ENCODE measurements at places on chromosomes 3 and 15.

- DNase-seq: no peak
These were observed 23.2 kb downstream of the DCP1A start for GRCh38 chr3:53324105-53324504.

- no peak for DNase-seq
These were observed 15.8 kb downstream of the WNT7A start for GRCh38 chr3:13863965-13864595.

GRCh38 chr15:66356077-66356358 is 467 bp downstream of the TIPIN start:
- no peak for DNase-seq

DNA sequence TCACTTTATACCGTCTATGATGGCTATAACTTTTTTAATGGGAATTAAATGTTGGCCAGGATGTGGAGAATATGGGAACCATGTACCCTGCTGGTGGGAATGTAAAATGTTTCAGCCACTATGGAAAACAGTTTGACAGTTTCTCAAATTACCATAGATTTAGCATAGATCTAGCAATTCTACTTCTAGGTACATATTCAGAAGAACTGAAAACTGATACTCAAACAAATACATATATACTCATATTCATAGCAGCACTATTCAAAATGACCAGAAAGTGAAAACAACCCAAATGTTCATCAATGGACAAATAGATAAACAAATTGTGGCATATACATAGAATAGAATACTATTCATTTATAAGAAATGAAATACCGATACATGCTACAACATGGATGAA is 539.4 kb downstream of the IGSF11 start:
- no peak for DNase-seq

GRCh38 chr3:175495331-175495730 is 636.2 kb downstream of the NAALADL2 start:
- peak; percentile 83 for DNase-seq

- no peak for DNase-seq
These were observed 127.1 kb upstream of the ATP10A start for GRCh38 chr15:25990220-25990619.

GRCh38 chr3:38334142-38335055 is 12.2 kb upstream of the XYLB start:
- DNase-seq: no peak

DNA sequence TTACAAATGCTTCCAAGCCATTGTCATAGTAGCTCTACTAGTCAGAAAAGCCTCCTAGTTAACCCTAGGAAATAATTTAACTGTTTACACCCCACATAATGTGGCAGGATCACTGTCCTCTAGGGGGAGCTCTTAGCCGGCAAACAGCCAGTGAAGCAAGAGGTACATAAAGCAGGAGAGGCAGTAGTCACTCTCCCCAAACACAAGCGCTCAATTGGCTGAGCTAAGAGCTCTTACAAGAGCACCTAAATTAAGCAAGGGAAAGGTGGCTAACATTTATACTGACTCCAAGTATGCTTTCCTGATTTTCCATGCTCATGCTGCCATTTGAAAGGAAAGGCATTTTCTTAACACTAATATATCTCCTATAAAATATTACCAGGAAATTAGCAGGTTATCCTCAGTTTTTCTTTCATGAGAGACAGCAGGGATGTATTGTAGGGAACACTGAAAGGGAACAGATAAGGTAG is 37.6 kb downstream of the NCEH1 start:
- DNase-seq: no peak

- no peak for DNase-seq
These were observed 1.3 kb downstream of the CFAP100 start for GRCh38 chr3:126395846-126396513.

GRCh38 chr15:98043160-98044014 is 82.9 kb downstream of the ARRDC4 start:
- DNase-seq: no peak

- no peak for DNase-seq
These were observed 464 bp downstream of the GABRG3 start for GRCh38 chr15:26971271-26972018.

GRCh38 chr15:57677204-57677603 is 29.3 kb upstream of the POLR2M start:
- DNase-seq: no peak

DNA sequence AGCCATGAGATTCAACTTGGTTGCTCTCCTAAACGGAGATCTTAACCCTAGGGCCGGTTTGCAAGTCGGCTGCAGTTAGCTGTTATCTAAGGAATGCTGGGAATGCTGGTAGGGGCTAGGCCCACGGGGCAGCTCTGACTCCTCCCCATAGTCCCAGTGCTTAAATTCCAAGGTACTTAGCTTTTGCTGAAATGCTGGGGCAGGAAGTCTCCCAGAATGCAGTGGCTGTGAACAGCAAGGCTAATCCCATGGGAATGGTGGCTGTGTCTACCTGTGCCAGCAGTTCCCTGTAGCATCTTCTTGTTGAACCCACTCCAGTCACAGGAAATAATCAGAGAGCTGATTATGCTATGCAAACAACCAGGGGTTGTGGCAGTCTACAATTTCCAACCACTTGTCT is 102.5 kb upstream of the TJP1 start:
- no peak for DNase-seq

GRCh38 chr15:60718661-60719069 is 239.7 kb upstream of the ICE2 start:
- DNase-seq: no peak

DNA sequence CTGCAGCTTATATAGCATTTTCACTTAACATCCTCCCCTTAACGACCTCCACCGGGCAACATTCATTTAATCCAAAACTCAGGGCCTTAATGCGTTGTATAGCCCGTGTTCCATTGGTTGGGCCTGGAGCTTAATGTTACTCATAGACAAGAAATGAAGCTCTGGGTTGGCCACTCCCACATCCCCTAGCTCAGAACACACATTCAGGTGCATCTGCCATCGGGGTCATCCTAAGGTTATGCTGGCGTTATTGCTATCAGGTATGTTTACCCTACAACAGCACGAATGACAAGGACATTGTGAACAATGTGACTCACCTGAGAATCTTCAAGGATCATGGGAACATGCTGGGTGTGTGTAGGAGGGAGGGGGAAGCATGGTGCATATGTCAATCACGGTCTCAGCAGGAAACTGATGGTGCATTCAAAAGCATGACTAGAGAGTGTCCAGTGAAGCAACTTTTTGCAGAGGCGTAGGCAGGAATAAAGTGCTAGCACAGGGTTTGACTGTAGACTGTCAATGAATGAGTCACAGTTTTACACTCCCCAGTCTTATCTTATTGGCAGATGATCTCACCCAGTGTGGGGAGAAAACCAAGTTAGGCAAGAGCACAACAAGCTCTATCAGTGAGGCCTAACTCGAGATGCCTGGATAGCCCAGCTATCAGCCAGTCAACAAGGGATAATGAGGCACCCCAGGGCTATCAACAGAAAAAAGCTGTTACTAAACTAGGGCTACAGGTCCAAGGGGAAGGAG is 402.1 kb upstream of the MCTP2 start:
- no peak for DNase-seq

DNA sequence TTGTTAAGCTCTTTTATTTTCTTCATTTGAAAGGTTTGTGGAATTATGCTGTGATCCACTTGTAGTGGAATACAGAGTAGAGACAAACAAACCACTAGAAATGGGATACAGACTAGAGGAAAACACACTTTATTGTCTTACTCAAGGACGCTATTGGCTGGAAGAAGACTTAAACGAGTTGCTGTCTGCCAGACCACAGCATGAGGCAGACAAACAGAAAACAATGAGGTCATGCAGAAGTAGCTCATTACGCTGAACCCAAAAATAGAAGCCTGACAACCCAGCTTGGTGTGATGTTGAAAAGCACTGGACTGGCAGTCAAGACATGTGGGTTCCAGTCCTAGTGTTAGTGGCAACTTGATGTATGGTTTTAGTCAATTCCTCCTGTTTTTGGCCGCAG is 62.4 kb upstream of the P3H2 start:
- no peak for DNase-seq

GRCh38 chr3:177307391-177307790 is 110.1 kb upstream of the TBL1XR1 start:
- no peak for DNase-seq

GRCh38 chr3:122030381-122031122 is 8.5 kb upstream of the ILDR1 start:
- no peak for DNase-seq

DNA sequence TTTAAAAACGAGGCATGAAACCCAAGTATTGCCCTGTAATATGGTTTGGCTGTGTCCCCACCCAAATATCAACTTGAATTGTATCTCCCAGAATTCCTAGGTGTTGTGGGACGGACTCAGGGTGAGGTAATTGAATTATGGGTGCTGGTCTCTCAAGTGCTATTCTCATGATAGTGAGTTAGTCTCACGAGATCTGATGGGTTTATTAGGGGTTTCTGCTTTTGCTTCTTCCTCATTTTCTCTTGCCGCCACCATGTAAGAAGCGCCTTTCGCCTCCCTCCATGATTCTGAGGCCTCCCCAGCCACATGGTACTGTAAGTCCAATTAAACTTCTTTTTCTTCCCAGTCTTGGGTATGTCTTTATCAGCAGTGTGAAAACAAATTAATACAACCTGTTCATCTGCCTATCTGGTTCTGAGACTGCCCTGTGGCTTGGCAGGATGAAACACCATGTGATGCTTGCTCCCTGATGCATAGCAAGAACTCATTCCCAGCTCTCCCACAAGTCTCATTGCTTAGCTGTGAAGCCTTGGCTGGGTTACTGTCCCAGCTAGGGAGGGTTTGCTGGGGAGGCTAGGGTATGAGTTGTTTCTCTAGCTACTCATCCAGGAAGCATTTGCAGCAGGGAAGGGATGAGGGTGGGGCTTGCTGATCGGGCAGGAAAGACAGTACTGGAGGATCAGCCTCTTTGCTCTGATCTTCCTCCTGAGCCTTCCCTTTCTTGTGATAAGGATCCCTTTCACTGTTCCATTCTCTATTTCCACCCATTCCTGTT is 3.7 kb upstream of the SQOR start:
- DNase-seq: no peak

- no peak for DNase-seq
These were observed 15.1 kb downstream of the PLSCR5 start for GRCh38 chr3:146589899-146590508.

DNA sequence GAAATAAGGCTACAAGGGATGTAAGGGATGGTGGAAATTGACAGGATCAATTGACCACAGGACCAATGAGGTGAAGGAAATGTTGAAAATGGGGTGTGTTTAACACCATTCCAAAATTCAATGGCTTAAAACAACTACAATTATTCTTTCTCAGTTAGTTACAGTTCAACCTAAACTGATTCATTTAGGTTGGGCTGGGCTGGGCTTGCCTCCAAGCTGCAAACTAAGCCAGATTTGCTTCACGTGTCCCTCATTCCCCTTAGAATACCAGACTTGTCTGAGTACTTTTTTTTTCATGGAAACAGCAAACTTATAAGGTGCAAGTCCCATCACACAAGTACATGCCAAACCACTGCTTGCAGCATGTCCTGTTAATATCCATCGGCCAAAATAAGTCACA is 280.1 kb downstream of the NEK10 start:
- no peak for DNase-seq

DNA sequence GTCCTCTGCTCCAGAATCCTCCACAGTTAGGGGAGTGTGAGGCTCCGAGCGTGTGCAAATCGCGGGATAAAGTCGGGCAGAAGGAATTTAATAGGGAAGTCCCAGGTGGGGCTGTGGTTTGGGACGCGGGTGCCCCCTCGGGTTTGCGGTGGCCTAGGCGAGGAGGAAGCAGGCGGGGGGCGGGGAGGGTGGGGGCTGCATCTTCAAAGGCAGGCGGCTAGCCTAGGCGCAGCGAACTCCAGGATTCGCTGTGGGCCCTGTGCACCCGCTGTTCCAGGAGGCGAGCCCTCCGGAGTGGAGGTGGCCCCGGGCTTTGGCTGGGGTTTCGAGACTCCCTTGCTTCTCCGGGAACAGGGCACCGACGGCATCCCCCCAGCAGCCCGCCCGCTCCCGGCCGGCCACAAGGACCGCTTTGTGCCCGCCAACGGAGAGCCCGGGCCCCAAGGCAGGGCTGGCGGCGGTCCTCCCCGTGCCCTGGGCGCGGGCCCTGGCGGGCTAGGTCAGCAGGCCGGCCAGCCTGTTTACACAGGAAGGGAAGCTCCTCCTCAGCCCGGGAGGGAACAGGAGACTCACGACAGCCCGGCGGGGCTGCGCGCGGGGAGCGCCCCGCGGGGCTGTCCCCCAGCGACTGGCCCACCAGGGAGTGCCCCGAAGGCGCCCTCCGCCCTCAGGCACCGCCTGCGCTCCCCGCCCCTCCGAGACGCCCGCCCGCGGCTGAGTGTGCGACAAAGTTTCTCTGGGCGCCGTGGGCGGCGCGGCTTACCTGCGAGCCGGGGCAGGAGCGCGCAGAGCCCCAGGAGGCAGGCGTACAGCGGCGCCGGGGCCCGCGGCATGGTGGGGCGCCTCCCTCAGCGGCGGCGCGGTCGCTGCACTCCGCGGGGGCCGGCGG is 753 bp downstream of the ITGB5 start:
- no peak for DNase-seq

DNA sequence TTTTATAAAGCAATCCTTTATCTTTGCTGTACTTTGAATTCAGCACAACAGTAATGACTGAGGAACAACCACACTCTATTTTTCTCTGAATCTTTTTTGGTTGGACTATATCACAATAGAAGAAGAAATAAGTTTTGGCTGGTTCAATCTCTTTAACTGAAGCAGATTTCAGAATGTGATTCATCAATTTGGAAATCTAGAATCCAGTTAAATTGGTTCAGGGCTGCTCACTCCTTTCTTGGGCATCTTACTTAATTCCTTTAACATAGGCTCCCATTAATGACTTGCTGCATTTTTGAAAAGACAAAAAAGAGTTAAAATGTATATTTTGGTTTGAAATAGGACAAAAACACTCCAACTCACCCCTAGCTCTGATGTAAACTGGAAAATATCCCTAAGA is 688.3 kb upstream of the NECTIN3 start:
- no peak for DNase-seq

GRCh38 chr15:92848852-92849598 is 51.1 kb upstream of the CHD2 start:
- DNase-seq: peak; percentile 83

- no peak for DNase-seq
These were observed 24.6 kb downstream of the ITPR1 start for GRCh38 chr3:4517643-4518311.

DNA sequence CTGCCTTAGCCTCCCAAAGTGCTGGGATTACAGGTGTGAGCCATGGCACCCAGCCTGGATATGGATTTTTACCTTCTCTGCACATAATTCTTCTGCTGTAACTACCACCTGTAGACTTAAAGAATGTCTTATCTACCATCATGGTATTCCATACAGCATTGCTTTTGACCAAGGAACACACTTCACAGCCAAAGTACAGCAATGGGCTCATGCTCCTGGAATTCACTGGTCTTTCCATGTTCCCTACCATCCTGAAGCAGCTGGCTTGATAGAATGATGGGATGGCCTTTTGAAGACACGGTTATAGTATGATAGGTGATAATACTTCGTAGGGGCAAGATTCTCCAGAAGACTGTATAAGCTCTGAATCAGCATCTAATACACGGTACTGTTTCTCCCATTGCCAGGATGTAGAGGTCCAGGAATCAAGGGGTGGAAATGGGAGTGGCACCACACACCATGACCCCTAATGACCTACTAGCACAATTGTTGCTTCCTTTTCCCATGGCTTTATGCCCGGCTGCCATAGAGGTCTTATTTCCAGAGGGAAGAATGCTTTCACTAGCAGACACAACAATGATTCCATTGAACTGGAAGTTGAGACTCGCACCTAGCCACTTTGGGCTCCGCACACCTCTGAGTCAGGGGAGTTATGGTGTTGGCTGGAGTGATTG is 60.9 kb upstream of the CDV3 start:
- no peak for DNase-seq
